Activated gamma-delta T cell (primary cell): ENCODE measurements at places on chromosomes 5 and 9.

DNA sequence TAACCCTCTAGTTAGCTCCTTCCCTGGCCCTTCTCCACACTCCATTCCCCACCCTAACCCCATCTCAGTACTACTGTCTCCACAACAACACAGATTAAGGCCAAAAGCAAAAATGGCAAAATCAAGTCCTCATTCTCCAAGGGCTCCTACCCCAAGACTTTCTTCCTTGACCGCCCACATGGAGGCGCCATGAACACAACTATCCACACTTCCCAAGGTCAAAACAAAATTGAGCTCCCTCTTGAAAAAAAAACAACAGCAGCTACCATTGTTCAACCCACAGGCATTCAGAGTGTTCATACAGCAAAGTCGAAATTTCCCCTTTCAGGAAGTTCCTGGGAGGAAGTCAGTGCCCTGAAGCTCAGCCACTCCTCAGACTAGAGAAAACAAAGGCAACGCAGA is 54.4 kb downstream of the GNAQ start:
- DNase-seq: no peak

DNA sequence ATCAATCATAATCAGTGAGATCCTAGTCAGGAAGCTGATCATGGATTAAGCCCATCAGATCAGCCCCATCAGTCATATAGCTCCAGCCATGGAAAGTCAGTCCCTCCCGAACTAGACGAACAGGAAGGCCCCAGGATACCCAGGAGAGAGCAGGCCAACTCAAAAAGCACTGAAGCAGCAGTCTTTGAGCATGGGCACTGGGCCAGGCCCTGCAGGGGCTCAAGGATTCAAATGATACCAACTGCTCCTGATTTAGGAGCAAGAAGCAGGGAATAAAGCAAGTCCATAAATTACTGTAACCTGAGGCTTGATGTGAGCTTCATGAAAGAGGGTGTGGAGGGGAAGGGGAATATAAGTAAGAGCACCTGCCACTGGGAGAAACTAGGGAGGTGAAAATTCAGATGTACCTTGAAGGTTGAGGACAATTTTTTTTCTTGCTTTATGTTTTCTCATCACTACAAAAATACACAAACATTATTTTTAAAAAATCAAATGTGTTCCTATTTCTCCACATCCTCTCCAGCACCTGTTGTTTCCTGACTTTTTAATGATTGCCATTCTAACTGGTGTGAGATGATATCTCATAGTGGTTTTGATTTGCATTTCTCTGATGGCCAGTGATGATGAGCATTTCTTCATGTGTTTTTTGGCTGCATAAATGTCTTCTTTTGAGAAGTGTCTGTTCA is 115.2 kb downstream of the SIL1 start:
- no peak for DNase-seq

- DNase-seq: no peak
These were observed 157.4 kb downstream of the EDIL3 start for GRCh38 chr5:84227236-84227635.

- no peak for DNase-seq
These were observed 2.9 kb downstream of the MEGF9 start for GRCh38 chr9:120711354-120711753.

GRCh38 chr5:10699281-10699874 is 61.7 kb downstream of the DAP start:
- no peak for DNase-seq
